ENCODE measurements at places on chromosomes 4 and X. TPM values are rescaled to one million over a fixed set of nuclear protein-coding genes. Genes with fewer than 3 reads are reported as not detected.

DNA sequence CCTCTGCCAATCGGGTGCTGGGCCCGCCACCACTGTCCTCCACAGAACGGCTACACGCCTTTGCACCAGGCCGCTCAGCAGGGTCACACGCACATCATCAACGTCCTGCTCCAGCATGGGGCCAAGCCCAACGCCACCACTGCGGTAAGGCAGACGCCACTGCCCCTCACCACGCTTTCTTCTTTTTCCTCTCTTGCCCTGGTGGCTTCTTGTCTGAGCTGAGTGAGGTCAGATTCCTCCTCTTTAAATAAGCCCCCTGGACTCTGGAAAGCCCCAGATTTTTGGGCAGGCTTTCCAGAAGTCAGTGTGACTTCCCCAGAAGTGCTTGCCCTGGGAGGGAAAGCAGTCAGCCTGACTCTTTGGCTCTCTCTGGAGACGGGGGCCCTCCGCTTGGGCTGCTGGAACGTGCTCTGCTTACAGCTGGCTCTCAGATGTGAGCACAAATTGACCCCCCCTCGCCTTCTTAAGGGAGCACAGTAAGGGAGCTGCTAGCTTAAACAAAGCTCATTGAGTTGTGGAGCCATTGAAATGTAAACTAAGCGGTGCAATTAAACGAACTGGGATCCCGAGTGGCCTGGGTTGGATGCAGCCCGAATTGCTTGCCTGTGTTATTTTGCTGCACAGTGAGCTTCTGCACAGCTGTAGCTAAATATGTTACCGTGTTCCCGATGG lies 243.1 kb downstream of the ANK2 start:
- H3K4me1 ChIP-seq, result no peaks in the 10 kb centered on the region
- peak overlapping the region; percentile 24 for H3K4me3 ChIP-seq
- no peaks in the 10 kb centered on the region for H3K36me3 ChIP-seq

DNA sequence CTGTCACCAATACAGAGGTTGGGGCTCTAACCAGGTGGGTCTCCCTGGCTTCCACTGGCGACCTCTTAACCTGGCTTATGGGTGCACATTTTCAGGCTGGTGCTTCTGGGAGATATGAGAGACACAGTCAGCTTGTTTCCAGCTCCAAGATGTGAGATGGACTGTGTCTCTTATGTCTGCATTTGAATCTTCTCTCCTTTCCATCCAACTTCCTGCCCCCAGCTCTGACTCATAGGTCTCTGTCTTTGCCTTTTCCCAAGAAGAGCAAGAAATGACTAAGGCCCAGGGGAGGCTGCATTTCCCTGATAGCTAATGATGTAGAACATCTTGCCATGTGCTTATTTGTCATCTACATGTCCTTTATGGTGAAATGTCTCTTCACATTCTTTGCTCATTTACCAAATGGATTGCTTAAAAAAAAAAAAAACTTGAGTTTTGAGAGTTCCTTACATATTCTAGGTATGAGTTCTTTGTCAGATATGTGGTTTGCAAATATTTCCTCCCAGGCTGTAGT lies 3.2 kb upstream of the UXT start:
- DNase-seq, result no peak
- no peaks in the 10 kb centered on the region for H3K27me3 ChIP-seq
- H3K4me1 ChIP-seq, result no peaks in the 10 kb centered on the region
- no peak overlapping the region for H3K4me3 ChIP-seq
- H3K27ac ChIP-seq, result no peak overlapping the region

- H3K27ac ChIP-seq, result no peak overlapping the region
- no peaks in the 10 kb centered on the region for H3K4me1 ChIP-seq
- no peaks in the 10 kb centered on the region for H3K27me3 ChIP-seq
- H3K36me3 ChIP-seq, result no peaks in the 10 kb centered on the region
- no peak overlapping the region for H3K4me3 ChIP-seq
These were observed 178.6 kb upstream of the MAMLD1 start for GRCh38 chrX:150184491-150184890.

GRCh38 chr4:15756361-15756861 lies 21.7 kb upstream of the CD38 start:
- no peak overlapping the region for H3K4me3 ChIP-seq
- H3K36me3 ChIP-seq, result no peaks in the 10 kb centered on the region
- no peaks in the 10 kb centered on the region for H3K4me1 ChIP-seq
- no peak overlapping the region for H3K27ac ChIP-seq

- H3K4me3 ChIP-seq, result no peak overlapping the region
- no peaks in the 10 kb centered on the region for H3K36me3 ChIP-seq
- H3K27ac ChIP-seq, result no peak overlapping the region
These were observed 80.4 kb downstream of the PDLIM5 start for GRCh38 chr4:94531991-94532789.

DNA sequence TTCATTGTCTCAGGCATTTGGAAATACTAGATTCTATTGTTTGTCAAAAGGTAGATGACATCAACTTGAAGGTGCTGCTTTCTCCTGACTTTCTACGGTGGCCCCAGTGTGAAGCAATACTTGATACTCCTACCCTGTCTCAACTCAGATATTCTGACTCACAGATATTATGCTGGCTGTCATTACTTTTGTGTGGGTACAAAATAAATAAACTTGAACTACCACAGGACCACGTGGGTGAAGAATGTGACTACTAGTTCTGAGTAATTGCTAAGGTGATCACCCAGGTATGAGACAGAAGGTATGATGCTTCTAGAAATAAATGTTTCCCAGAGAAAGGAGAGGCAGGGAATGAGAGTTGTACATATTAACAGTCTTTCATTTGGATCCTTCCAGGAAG lies 275.3 kb upstream of the SPOCK3 start:
- no peaks in the 10 kb centered on the region for H3K27me3 ChIP-seq
- no peak overlapping the region for H3K27ac ChIP-seq
- H3K4me1 ChIP-seq, result no peaks in the 10 kb centered on the region
- DNase-seq, result no peak

DNA sequence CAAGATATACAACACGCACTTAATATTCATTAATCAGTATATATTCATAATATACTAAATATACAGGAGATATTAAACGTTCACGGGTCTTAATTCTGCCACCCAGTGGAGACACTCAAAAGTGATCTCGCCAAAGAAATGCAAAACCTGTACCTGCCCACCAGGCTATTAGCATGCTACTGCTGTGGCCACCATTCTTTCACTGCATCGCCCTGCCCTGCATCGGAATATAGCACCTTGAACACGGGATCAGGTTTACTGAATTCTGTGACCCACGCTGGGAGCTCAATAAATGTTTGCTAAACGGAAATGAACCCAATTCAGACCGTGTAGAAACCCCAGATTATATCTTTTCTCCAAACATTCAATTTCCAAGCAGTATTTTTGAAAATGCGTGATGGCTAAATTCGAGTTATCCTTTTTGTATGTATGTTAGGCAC lies 840 bp upstream of the CLCN3 start:
- peak overlapping the region; percentile 93 for H3K27ac ChIP-seq
- peaks cover 18% of the 10 kb centered on the region for H3K4me1 ChIP-seq

- H3K27me3 ChIP-seq, result no peaks in the 10 kb centered on the region
- no peaks in the 10 kb centered on the region for H3K36me3 ChIP-seq
- no peak for DNase-seq
- H3K4me3 ChIP-seq, result no peak overlapping the region
- no peaks in the 10 kb centered on the region for H3K4me1 ChIP-seq
These were observed 6.9 kb upstream of the CTSO start for GRCh38 chr4:155960522-155960921.

DNA sequence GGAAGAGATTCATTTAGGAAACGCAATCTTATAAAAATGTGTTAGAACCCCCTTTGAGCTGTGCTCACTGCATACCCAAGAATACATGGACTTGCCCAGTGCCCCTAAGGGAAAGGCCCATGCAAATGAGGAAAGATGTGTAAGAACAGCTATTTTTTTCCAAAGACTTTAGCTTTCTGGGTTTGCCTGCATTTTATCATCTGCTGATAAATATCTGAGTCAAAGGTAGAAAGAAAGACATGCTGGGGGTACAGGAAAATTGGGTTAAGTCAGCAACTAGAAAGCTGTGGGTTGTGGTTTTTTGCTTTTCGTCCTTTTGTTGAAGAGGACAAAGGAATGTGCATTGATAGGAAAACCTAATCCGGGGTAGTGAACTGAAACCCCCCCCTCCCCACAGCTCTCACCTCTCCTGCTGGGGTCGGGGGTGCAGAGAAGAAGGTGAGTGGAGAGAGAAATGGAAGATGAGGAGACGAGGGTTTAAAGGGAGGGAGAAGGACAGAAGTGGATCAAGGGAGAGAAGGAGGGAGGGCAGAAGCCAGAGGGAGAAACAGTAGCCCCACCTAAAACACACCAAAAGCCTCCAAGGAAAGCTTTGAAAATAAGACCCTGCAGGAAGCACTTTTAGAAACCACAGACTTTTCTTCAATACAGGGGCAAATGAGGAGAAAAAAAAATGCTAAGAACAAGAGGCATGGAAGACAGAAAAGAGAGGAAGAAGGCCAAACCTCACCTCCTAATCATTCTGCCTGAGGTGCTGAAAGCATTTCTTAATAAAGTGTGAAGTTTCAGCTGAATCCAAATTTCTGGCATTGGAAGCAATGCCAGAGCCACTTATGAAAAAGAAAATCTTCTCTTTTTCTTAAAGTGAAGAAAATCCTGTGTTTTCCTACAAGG lies 49.3 kb downstream of the KDR start:
- H3K4me3 ChIP-seq, result no peak overlapping the region
- no peaks in the 10 kb centered on the region for H3K27me3 ChIP-seq
- H3K36me3 ChIP-seq, result no peaks in the 10 kb centered on the region
- no peak overlapping the region for H3K27ac ChIP-seq
- H3K4me1 ChIP-seq, result peaks cover 4% of the 10 kb centered on the region

GRCh38 chr4:38785041-38785790 lies 2.4 kb upstream of the TLR10 start:
- no peak overlapping the region for H3K4me3 ChIP-seq
- H3K36me3 ChIP-seq, result no peaks in the 10 kb centered on the region
- H3K4me1 ChIP-seq, result no peaks in the 10 kb centered on the region
- no peaks in the 10 kb centered on the region for H3K27me3 ChIP-seq
- peak overlapping the region; percentile 17 for H3K27ac ChIP-seq

- H3K4me3 ChIP-seq, result no peak overlapping the region
- DNase-seq, result no peak
- no peaks in the 10 kb centered on the region for H3K4me1 ChIP-seq
- H3K36me3 ChIP-seq, result no peaks in the 10 kb centered on the region
- no peak overlapping the region for H3K27ac ChIP-seq
- no peaks in the 10 kb centered on the region for H3K27me3 ChIP-seq
These were observed 251.1 kb downstream of the USP46 start for GRCh38 chr4:52408032-52408431.

DNA sequence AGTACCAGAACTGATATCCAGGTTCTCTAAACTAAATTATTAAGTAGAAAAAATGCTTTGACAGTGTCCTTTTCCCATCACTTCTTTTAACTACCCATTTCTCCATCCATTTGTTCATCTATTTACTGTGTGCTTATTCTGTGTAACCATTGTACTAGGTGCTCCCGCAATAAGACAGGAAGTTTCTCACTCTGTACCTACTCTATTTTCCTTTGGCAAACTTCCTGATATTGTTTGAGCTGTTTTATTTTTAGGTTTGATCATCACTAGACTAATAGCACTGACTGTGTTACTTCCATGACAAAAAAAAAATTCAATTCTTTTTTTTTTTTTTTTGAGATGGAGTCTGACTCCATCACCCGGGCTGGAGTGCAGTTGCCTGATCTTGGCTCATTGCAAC lies 102.5 kb upstream of the CASK start:
- H3K27me3 ChIP-seq, result no peaks in the 10 kb centered on the region
- no peak overlapping the region for H3K27ac ChIP-seq
- no peak overlapping the region for H3K4me3 ChIP-seq
- no peak for DNase-seq
- H3K36me3 ChIP-seq, result no peaks in the 10 kb centered on the region

DNA sequence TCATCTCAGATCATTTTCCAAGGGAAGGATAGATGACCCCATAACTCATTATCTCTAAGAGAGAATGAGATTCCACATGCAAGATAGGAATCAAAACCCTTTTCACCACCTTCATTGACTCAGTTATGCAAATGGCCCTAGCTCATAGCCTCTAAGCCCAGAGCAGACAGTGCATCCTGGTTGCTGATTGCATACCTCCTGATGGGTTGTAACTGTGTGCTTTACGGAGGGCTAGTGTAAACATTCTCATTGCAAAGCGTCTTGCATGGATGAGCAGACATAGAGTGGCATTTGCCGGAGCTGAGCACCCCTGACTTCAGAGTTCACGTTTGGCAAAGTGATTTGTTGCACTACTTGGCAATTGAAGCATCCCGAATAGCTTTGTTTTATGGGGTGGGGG lies 151.0 kb downstream of the VCX3A start:
- no peak for DNase-seq
- H3K4me3 ChIP-seq, result no peak overlapping the region
- H3K4me1 ChIP-seq, result no peaks in the 10 kb centered on the region
- no peaks in the 10 kb centered on the region for H3K36me3 ChIP-seq
- no peaks in the 10 kb centered on the region for H3K27me3 ChIP-seq
- no peak overlapping the region for H3K27ac ChIP-seq

- no peaks in the 10 kb centered on the region for H3K27me3 ChIP-seq
- H3K4me1 ChIP-seq, result no peaks in the 10 kb centered on the region
- DNase-seq, result no peak
- no peak overlapping the region for H3K27ac ChIP-seq
- H3K4me3 ChIP-seq, result no peak overlapping the region
These were observed 33.5 kb downstream of the PCDH19 start for GRCh38 chrX:100376576-100376975.

DNA sequence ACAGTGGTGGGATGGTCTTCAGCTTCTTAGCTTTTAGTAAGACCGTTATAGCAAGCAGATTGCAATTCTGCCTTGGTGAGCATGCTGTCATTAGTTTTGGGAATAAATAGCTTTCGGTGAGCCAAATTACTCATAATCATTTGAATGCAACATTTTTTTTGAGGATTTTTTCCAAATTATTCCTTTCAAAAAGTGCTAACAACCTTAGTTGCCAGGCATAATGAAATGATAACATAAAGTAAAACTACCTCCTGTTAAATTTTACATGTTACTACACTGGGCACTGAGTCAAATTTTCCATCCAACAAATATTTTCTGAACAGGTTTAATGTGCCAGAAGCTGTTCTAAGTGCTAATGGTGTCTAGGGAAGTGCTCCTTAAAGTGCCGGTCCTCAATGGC lies 15.8 kb upstream of the NPFFR2 start:
- H3K36me3 ChIP-seq, result no peaks in the 10 kb centered on the region
- H3K27ac ChIP-seq, result no peak overlapping the region
- H3K4me1 ChIP-seq, result no peaks in the 10 kb centered on the region
- no peaks in the 10 kb centered on the region for H3K27me3 ChIP-seq
- DNase-seq, result no peak

GRCh38 chr4:48340276-48340964 lies 909 bp upstream of the SLAIN2 start:
- no peaks in the 10 kb centered on the region for H3K36me3 ChIP-seq
- peaks cover 15% of the 10 kb centered on the region for H3K4me1 ChIP-seq
- peak overlapping the region; percentile 90 for H3K4me3 ChIP-seq
- no peaks in the 10 kb centered on the region for H3K27me3 ChIP-seq
- no peak for DNase-seq
- H3K27ac ChIP-seq, result peak overlapping the region; percentile 94

The PASD1 gene
- total RNA-seq, result not detected

The OPHN1 gene
- total RNA-seq, result 9.8 TPM

The SUPT20HL2 gene
- total RNA-seq, result not detected

The CT47C1 gene
- not detected for total RNA-seq

The HPGDS gene
- 15.8 TPM for total RNA-seq

The MAGEA10 gene
- total RNA-seq, result not detected

The SPANXD gene
- not detected for total RNA-seq

All from upper lobe of right lung (tissue), 1 donor.